ENCODE measurements at places on chromosomes 7 and 10.
A peak's percentile ranks its signal among the peaks of the same experiment; 100 is the strongest.

DNA sequence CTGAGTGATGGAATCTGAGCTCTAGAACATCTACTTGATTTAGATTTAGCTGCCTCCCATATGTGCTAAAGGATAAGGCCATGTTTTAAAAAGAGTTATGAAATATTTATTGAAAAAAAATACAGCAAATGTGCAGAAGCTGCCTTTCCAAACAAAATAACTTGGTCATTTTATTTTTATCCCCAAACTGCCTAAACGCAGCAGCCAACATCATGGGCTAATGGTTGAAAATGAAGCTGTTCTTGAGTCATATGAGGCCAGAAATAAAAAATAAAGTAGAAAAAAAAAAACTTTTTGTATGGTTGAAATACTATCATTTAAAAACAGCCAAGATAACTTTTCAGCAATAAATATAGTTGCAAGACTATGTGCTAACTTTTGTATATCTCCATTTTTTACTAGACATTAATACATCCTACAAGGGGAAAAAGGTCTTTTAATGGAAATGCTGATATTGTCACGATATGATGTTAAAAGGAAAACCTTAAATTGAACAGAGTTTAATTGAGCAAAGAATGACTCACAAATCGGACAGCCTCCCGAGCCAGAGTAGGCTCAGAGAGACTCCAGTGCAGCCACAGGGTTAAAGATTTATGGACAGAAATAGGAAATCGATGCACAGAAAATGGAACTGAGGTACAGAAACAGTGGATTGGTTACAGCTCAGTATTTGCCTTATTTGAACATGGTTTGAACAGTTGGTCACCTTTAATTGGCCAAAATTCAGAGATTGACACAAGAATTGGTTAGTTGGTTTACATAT, 305.8 kb downstream of the MDFIC start:
- H3K36me3 ChIP-seq, result no peaks in the 10 kb centered on the region
- H3K27ac ChIP-seq, result no peak overlapping the region
- no peak for DNase-seq
- no peaks in the 10 kb centered on the region for H3K27me3 ChIP-seq
- H3K4me3 ChIP-seq, result no peak overlapping the region

- H3K27ac ChIP-seq, result no peak overlapping the region
- no peaks in the 10 kb centered on the region for H3K36me3 ChIP-seq
- DNase-seq, result no peak
- H3K27me3 ChIP-seq, result no peaks in the 10 kb centered on the region
Measured at GRCh38 chr7:37943905-37944736, 23.7 kb downstream of the EPDR1 start.

- no peak for DNase-seq
- no peaks in the 10 kb centered on the region for H3K27me3 ChIP-seq
- peak overlapping the region; percentile 15 for H3K4me3 ChIP-seq
- peaks cover 30% of the 10 kb centered on the region for H3K4me1 ChIP-seq
Measured at GRCh38 chr10:7193369-7193768, 217.5 kb downstream of the SFMBT2 start.

GRCh38 chr7:130350945-130351790, 6.6 kb downstream of the CPA5 start:
- DNase-seq, result no peak
- no peaks in the 10 kb centered on the region for H3K4me1 ChIP-seq
- no peaks in the 10 kb centered on the region for H3K36me3 ChIP-seq
- no peaks in the 10 kb centered on the region for H3K27me3 ChIP-seq
- no peak overlapping the region for H3K27ac ChIP-seq
- no peak overlapping the region for H3K4me3 ChIP-seq

DNA sequence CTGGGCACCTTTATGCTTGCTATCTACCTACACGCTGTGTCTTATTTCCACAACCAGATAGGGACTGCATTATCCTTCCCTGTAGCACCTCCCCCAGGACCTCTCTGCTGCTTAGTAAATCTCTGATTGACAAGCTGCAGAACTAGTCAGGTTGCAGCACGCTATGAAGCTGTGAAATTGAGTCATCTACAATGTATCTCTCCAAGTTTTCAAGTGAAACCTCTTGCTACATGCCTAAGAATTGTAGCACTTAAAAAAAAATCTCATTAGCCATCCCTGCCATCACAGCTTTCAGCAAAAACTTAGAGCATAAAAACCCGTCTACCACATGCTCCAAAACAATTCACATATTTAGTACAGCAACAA, 69.7 kb upstream of the FGFR2 start:
- H3K27me3 ChIP-seq, result no peaks in the 10 kb centered on the region
- no peak overlapping the region for H3K27ac ChIP-seq
- H3K36me3 ChIP-seq, result no peaks in the 10 kb centered on the region
- no peak for DNase-seq
- no peak overlapping the region for H3K4me3 ChIP-seq

DNA sequence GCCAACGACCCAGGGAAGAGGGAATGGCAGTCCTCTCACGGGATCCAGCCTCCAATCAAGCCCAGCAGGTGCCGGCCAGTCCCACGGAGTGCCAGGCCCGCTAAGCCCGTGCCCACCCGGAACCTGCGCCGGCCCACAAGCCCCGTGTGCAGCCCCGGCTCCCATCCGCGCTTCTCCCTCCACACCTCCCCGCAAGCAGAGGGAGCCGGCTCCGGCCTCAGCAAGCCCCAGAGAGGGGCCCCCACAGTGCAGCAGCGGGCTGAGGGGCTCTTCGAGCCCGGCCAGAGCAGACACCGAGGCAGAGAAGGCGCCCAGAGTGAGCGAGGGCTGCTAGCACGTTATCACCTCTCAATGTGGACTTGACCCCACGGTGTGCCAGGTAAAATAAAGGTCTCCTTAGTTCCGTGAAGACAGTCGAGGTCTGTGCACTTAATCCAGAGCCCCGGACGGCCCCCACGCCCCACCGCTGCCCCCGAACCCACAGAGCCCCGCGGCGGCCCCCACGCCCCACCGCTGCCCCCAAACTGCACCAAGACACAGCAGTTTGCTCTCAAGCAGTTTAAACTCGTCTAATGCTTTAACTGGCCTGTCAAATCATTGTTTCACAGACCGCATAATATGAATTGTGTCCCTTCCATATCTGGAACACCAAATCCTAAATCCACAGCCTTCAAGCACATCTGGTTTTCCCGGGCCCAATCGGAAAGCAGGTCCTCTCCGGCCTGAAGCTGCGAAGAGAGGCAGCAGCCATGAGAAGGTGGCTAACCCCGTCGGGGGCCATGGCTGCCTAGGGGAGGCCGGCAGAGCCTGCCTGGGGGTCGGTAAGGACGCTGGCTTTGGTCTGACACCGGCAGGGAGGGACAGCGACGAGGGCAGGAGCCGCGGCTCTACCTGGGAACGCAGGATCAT, 307.8 kb downstream of the PTPRN2 start:
- H3K27me3 ChIP-seq, result no peaks in the 10 kb centered on the region
- no peaks in the 10 kb centered on the region for H3K36me3 ChIP-seq
- no peak for DNase-seq
- H3K27ac ChIP-seq, result no peak overlapping the region

DNA sequence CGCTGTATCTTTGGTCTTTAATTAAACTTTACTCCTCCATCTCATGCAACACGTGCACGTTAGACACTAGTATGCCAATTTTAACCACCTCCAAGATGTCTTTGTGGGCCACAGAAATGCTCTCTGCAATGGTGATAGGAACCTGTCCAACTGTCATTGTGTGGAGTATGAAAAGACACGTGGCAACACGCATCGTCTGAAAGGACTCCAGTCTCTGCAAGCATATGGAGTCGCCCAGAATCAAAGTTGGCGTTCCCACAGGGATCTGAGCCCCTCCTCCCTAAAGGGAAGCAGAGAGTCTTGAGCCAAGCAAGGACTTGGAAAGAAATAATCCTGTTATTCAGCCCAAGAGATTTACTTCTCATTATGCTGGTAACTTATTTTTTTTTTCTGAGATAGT, 301.1 kb downstream of the CALN1 start:
- no peaks in the 10 kb centered on the region for H3K4me1 ChIP-seq
- no peak overlapping the region for H3K4me3 ChIP-seq
- H3K36me3 ChIP-seq, result no peaks in the 10 kb centered on the region
- DNase-seq, result no peak
- H3K27ac ChIP-seq, result no peak overlapping the region

GRCh38 chr7:82690929-82691328, 247.4 kb upstream of the CACNA2D1 start:
- H3K4me1 ChIP-seq, result no peaks in the 10 kb centered on the region
- DNase-seq, result no peak
- H3K27ac ChIP-seq, result no peak overlapping the region
